Articular chondrocyte of knee joint (primary cell): ENCODE measurements at places on chromosomes 5 and 9. TPM values are rescaled to one million over a fixed set of nuclear protein-coding genes. Genes with fewer than 3 reads are reported as not detected.

Gene GKAP1
- 1.1 and 3.1 TPM in 2 replicates for total RNA-seq

Gene SLC36A3
- not detected in 2 replicates for total RNA-seq

Gene WDR36
- 55.9 and 60.8 TPM in 2 replicates for total RNA-seq

Gene ZNF618
- 6.6 and 9.8 TPM in 2 replicates for total RNA-seq

Gene MORN5
- 0.65 TPM in 1 of 2 replicates, not detected in the other for total RNA-seq

Gene HAVCR2
- total RNA-seq: 0.26 and 0.43 TPM in 2 replicates

Gene REEP2
- 8.2 and 11.9 TPM in 2 replicates for total RNA-seq

Gene SGTB
- total RNA-seq: 58.7 and 59.2 TPM in 2 replicates

Gene VCP
- total RNA-seq: 254 and 283 TPM in 2 replicates

Gene IDNK
- total RNA-seq: 7.8 and 8.4 TPM in 2 replicates

Gene IL6ST
- 873 and 888 TPM in 2 replicates for total RNA-seq

Gene BRINP1
- total RNA-seq: 6.1 and 8.2 TPM in 2 replicates

Gene CDHR2
- total RNA-seq: not detected in 2 replicates

Gene TSSK1B
- 0.43 and 0.52 TPM in 2 replicates for total RNA-seq

Gene TAF1L
- total RNA-seq: under 0.01 TPM in 2 replicates

Gene IL33
- total RNA-seq: 0.11 and 0.13 TPM in 2 replicates

Gene URM1
- total RNA-seq: 33.6 and 36.3 TPM in 2 replicates

Gene NAIP
- total RNA-seq: 7.8 and 8.1 TPM in 2 replicates

Gene SLC36A2
- total RNA-seq: not detected in 2 replicates

Gene TMEM252
- not detected in 2 replicates for total RNA-seq

Gene PRR16
- 13.2 and 26.3 TPM in 2 replicates for total RNA-seq

Gene NR3C1
- 110 and 116 TPM in 2 replicates for total RNA-seq

Gene FAT2
- total RNA-seq: under 0.01 and 0.11 TPM in 2 replicates

Gene PCDHGA1
- 1.4 and 1.9 TPM in 2 replicates for total RNA-seq

Gene REEP5
- 57.1 and 60.2 TPM in 2 replicates for total RNA-seq
